ENCODE measurements at places on chromosomes 13 and 19.

DNA sequence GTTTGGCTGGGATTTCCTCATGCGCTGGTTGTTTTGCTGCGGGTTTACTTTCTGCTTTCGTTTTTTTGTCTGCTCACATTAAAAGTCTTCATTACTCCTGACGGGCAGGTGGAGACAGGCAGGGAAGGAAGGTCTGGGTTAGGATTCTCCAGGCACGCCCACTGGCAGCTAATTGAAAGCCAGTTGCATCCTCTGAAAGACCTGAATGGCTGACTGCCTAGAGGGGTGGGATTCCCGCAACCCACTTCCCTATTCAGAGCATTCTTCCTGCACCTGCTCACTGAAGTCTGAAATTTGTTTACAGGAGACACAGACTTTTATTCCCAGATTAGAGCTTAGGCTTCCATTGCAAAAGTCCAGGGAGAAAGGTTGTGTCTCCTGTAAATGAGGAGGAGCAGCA lies 172.0 kb downstream of the UQCRFS1 start:
- no peak for DNase-seq

- DNase-seq = no peak
Measured at GRCh38 chr19:24078680-24079079, 8.3 kb upstream of the ZNF254 start.

GRCh38 chr19:18112989-18113478 lies 15.5 kb downstream of the MAST3 start:
- DNase-seq = peak; percentile 74

DNA sequence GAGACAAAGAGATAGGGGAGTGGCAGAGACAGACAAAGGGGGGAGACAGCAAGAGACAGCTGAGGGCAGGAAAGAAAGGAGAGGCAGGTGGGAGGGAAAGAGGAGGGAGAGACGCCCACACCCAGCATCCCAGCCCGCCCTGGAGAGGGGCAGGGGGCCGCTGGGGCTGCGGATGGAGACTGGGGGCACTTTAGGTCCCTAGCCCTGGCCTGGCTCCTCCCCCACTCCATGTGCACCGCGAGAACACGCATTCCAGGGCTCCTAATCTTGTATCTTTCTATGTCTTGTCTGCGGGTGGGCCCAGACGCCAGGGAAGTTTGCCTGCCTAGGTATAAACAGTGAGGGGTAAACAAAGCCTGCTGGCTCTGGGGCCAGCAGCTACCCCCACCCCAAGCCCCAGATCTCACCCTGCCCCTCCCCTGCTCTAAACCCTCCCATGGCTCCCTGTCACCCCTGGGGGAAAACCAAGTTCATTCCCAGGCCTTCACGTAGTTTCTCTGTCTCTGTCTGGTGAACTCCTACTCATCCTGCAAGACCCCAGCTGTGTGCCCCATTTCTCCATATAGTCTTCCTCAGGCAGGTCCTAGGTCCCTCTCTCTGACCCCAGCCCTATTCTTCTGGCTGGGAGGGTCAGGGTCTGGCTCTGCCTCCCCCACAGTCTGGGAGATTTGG lies 5.7 kb downstream of the TLE5 start:
- DNase-seq = no peak

GRCh38 chr13:75766636-75767035 lies 130.5 kb downstream of the LMO7 start:
- no peak for DNase-seq

DNA sequence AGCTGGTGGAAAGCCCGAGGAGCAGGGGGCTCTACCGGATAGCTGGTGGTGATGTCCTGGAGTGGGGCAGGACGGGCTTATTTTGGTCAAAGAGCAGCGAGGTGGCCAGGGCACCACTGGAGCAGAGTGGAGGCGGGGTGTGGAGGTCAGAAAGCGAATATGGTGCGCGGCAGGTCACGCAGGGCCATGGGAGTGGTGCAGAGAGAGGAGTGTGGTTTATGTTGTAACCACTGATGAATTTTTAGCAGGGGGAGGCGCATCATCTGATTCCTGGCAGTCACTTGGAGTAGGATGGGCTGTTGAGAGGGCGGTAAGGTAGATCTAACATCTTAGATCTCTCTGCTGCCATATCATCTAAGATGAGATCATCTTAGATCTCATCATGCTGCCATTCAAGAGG lies 1.4 kb upstream of the ZNF414 start:
- DNase-seq = no peak

DNA sequence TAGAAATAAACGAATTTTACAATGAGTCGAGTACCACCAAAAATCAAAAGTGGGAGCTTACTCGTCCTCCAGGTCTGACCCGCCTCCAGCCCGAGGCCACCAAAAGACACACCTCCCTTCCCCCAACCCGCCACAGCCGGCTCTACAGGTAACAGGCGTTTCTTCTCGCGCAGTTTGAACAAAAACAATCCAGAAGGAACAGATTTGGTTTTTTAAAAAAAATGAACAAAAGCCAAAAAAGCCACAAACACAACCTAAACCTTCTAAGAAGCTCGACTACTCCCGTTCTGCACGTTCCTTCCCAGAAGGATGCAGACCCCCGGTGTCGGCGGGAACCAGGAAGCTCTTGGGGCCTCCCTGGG lies 671 bp downstream of the ZDHHC20 start:
- no peak for DNase-seq

- no peak for DNase-seq
Measured at GRCh38 chr19:2234996-2235380, 1.1 kb downstream of the PLEKHJ1 start.

GRCh38 chr19:13363954-13364353 lies 142.3 kb downstream of the CACNA1A start:
- no peak for DNase-seq

All from stimulated activated CD4-positive, alpha-beta T cell treated with anti-CD3 and anti-CD28 coated beads, Interleukin-1b, Interleukin-23, amount 100 ng/mL, for 1 hour (primary cell).